ENCODE measurements at places on chromosomes 2 and 18.

DNA sequence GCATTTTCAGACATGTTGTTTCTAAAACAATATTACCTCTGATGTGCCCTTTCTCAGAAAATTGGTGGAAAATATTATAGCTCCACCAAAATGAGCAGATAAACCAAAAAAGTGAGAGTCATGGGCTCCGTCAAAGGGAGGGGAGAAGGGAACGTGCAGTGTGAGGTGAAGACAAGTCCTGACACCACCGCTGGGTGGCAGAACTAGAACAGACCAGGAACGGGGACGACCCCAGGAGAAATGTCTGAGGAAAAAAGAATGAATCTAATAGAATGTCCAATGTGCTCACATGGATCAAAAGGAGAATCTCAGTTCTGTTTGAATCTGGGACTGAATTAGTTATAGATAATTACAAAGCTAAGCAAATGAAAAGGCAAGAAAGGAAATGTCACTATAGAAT, 22.6 kb upstream of the BCL2 start:
- no peak for DNase-seq

DNA sequence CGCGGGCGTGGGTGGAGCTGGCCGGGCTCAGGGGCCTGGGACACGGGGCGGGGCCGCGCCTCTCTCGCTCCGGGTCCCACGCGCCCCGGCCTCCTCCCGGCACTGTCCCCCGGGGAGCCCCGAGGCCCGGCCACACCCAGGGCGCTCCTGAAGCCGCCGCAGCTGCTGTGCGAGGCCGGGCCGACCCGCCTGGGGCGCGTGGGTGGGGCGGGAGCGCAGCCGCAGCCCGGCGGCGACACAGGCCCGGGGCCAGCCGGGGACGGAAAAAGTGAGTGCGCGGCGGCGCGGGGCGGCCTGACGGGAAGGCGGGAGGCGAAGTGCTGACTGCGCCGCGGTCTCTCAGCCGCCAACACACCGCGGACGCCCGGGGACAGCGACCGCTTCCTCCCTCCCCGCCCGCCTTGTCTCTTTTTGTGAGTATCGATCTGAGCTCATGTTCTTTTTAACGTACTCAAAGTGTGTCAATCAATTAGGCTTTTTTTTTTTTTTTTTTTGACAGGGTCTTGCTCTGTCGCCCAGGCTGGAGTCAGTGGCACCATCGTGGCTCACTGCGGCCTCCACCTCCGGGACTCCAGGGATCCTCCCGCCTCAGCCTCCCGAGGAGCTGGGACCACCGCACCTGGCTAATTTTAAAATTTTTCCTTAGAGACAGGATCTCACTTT, 14.5 kb downstream of the PDCD1 start:
- DNase-seq, result peak; percentile 87

DNA sequence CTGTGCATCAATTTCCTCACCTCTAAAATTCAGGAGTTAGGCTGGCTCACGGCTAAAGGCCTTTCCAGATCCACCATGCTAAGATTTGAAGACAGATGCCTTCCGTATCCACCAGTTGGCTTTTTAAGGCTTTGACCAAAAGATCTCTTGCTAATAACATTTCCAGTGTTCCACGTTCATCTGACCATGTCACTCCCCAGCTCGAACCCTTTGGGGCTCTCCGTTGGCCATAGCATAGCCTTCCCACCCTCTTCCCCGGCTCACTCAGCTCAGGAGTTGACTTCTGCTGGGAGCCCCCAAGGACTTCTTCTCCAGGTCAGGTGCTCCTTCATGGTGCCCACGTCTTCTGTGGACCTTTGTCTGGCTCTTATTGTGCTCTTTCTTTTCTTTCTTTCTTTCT, 53.3 kb downstream of the MYCN start:
- no peak for DNase-seq

DNA sequence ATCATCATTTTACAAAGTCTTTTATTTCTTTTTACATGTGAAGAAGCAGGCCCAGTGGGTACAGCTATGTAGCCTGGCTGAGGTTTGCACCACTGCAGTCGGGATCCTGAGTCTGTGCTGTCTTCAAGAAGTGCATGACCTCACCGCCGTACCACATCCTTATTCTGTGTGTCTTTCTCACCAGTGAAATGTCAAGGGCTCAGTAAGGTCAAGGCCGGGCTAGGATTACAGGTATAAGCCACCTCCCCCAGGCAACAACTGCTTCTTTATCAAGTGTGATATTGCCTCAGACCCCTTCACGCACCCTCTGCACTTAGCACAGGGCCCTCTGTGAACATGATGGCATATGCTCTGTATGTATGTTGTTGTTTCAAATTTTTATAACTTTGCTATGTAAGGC, 76.7 kb downstream of the PIEZO2 start:
- DNase-seq, result no peak

- no peak for DNase-seq
These were observed 4.1 kb upstream of the GCG start for GRCh38 chr2:162156149-162156548.

GRCh38 chr2:44623622-44624351, 262.0 kb downstream of the CAMKMT start:
- no peak for DNase-seq

GRCh38 chr2:109058191-109058632, 69.2 kb upstream of the EDAR start:
- no peak for DNase-seq

DNA sequence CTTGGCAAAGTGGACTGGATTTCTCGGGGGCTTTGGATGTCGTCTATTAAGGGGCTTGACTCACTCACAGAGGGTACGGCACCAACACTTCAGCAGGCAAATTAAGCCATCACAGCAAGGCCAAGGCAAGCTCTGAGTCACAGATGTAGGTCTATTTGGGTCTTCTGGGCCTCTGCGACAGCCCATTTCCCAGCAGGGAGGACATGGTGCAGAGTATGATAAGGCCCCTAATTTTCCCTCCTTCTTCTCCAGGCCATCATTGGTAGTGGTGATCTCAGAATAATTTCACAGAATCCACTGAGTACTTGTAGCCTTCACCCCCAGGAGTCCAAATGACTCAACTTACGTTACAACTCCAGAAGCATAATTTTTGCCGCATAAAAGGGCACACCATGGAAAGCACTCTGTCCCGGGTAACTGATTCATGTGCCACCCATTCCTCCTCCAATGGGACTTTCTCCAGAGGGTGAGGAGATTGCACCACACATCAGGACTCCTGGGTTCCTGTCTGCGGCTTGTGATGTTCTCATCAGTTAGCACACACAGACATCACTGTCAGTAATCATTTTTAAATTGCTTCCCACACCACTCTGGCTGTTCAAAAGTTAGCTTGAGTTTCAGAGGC, 164.9 kb downstream of the TXNL1 start:
- no peak for DNase-seq

GRCh38 chr2:235573331-235574221, 79.7 kb downstream of the AGAP1 start:
- DNase-seq, result no peak

- DNase-seq, result no peak
These were observed 756 bp upstream of the PTPN4 start for GRCh38 chr2:119758881-119759450.

DNA sequence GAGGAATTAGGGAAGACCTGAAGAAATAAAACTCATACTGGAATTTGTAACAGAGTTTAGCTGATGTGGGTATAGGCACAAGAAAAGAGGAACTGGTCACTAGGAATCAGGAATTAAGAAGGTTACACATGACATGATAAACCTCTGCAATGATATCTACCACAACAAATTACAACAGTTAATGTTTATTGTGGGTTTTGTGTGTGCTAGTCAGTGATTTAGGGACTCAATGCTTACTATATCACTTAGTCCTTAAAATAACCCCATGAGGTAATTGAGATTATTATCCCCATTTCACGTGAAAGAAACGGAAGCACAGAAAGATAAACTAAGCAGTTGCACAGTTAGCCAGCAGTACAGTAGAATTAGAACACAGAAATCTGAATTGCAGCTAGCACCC, 415.8 kb upstream of the ZEB2 start:
- no peak for DNase-seq

DNA sequence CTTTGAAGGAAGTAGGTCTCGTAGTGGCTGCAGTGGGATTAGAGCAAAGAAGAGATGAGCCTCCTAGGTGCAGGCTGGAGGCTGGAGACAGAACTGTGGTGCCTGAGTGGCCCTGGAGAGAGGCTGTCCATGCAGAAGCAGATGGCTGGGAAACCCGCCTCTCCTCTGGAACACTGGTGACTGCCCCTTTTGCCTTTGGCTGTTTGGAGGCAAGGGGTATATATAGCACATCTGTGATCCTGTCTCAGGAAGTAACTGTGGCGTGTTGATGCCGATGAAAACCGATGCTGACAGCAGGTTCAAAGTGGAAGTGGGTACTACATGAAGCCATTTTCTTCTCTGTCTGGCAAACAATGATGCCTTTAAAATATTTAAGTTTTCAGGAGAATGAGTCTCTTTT, 43.5 kb downstream of the SLC9A2 start:
- no peak for DNase-seq

DNA sequence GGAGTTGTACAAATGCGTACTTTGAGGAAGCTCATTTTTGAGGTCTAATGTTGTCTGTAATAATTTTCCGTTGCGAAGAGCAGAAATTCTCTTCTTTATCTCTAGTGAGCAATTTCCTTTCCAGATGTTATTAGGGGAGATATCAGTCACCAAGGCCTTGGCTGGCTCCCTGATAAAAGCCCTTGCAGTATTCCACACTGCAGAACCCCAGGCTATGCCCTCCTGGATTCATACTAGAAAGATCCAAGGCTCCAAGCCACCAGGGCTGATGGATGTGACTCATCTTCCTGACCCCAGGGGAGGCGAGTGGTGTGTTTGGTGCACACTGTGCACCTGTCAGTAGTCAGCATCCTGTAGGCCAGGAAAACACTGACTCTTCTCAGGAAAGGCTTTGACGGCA, 34.7 kb downstream of the INO80C start:
- DNase-seq, result no peak

GRCh38 chr2:200051611-200051945, 96.2 kb downstream of the MAIP1 start:
- DNase-seq, result no peak

DNA sequence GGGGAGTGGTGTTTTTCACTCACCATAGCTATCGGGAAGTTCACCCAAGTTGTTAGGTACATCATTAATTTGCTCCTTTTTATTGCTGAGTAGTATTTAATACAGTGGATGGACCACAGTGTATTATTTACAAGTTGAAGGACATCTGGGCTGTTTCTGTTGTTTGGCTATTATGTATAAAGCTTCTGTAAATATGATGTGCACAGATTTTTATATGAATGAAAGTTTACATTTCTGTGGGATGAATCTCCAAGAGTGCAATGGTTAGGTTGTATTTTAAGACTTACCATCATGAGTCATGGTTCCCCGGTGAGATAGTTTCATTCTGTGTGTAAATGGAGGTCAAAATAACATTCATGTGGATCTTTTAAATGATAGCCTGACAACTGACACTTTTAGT, 337.4 kb downstream of the PTPRM start:
- no peak for DNase-seq

GRCh38 chr2:127721978-127722355, 20.7 kb downstream of the SFT2D3 start:
- DNase-seq, result no peak

GRCh38 chr18:54879691-54880090, 51.4 kb downstream of the RAB27B start:
- DNase-seq, result no peak

- no peak for DNase-seq
These were observed 188.2 kb downstream of the ZFP36L2 start for GRCh38 chr2:43038034-43038695.

- DNase-seq, result no peak
These were observed 9.8 kb upstream of the MALT1 start for GRCh38 chr18:58661423-58661822.

GRCh38 chr2:200171731-200172482, 134.6 kb upstream of the SPATS2L start:
- DNase-seq, result no peak

- no peak for DNase-seq
These were observed 672.2 kb upstream of the CELF4 start for GRCh38 chr18:38237796-38238195.

DNA sequence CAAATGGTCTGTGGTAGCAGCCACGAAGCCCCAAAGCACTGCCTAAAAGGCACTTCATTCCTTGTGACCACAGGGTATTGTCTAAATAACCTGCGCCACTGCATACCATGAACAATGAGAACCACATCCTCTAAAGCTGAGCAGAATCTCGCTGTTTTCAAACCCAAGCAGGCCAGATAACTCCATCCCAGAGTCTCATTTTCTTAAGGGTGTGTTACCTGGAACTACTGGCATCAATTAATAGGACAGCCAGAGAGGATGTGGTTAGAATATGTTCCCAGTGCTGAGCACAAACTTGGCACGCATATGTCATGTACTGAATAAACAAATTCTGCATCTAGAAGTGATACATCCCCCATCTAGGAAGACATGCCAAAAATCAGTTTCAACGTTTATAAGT, 13.0 kb downstream of the VPS4B start:
- no peak for DNase-seq

GRCh38 chr2:108925735-108926134, 63.3 kb downstream of the EDAR start:
- no peak for DNase-seq

DNA sequence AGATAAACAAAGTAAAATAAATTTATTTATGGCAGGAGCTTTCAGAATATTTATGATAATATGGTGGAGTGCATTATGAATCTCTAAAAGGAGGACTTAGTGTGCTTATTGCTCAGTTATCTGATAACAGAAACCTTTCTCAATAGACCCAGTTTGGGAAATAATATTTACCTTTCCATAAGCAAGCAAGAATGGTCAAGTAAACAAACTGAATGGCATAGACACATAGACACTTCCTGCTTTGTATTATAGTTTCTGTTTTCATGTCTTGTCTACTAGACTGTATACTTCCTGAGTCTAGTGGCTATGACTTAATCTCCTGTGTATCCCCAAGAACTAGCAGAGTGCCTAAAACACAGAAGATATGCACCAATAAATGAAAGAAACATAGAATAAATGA, 87.8 kb downstream of the UPP2 start:
- DNase-seq, result no peak

DNA sequence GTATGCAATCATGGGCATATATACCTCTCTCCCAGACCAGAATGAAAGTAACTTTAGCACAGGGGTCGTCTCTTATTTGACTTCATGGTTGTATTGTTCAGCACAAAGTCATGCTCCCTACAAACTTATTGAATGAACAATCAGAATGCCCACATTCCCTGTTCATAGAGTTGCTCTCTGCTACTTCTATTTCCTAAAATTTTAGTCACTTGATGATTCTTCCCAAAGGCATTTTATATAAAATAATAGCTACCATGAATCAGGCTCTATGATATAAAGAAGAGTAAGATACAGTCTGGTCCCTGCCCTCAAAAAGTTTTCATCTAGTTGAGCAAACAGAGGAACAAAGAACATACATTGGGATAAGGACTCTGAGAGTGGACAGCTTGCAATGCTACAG, 162.2 kb downstream of the SLC39A10 start:
- no peak for DNase-seq

- no peak for DNase-seq
These were observed 17.1 kb upstream of the CAVIN2 start for GRCh38 chr2:191863988-191864387.

DNA sequence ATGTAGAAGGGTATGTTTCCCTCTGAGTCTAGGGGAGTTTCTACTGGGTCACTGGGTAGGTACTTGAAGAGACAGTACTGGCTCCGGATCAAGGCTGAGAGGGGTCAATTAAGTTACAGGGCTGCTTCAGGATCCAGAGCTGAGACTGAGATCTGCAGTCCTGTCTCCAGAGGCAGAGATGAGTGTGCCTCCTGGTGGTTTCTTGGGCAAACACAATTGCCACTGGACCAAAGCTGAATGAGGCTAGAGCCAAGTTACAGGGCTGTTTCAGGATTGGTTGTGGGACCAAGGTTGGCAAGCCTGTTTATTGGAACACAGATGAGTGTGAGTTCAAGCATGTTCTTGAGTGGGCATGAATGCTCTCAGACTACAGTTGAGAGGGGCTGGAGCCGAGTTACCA, 157.9 kb downstream of the ADCYAP1 start:
- DNase-seq, result no peak

All from left forelimb (tissue), 1 donor.